Skin of body (tissue), 3 donors: ENCODE measurements at places on chromosomes 2 and 18.

DNA sequence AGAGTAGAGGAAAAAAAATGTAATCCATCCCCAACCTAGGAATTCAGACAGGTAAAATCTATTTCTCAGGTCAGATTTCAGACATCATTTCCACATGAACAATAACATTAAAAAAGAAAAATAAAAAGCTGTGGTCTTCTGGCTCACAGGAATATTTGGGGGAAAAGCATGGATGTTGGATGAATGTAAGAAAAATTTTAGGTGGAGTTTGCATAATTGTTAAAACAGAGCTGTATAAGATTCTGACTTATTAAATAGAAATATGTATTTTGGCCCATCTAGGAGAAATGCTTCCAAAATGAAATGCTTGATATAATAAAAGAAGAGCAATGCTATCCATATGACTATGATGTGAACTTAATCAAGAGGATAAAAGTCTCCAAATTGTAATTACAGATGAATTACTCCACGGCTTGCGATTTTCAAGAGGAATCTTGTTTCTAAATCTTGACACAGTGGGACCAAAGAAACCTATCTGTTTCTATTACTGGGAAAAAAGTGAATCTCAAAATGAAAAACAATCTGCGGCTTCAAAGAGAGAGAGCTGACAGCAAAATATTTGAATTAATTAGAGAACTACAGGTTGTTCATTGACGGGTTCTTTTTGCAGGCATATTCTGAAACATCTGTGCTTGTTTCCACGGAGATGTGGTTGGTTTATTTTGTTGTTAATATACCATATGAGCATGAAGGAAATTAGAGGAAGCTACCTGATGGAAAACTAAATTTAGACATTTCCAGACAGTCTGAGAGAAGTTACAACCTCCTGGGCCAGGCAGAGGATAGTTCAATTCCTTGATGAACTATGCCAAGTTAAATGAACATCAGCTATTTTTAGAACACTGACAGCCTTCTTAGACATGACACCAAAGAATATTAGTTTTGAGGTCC, 468.7 kb downstream of the PID1 start:
- no peak for DNase-seq

- DNase-seq, result peak; percentile 39
Measured at GRCh38 chr2:68121873-68122679, 35.6 kb upstream of the PNO1 start.

DNA sequence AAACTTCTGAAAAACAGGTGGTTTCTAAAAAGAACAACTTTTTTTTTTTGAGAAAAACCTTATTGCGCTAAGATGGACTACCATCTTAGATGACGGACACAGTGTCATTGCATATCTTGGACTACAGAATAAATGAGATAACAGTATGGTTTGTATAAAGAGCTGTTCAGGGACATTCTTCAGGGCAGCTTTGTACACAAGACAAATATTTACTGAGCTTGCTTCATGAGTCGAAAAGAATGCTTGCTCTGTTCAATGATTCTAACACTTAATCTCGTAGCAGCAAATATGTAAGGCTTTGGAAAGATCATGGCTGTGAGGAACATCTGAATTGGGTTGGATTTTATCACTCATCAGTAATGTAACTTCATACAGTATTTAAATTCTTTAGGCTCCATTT, 282.5 kb upstream of the CWC22 start:
- no peak for DNase-seq

GRCh38 chr2:241985986-241986329, 116.4 kb downstream of the RTP5 start:
- DNase-seq, result no peak

DNA sequence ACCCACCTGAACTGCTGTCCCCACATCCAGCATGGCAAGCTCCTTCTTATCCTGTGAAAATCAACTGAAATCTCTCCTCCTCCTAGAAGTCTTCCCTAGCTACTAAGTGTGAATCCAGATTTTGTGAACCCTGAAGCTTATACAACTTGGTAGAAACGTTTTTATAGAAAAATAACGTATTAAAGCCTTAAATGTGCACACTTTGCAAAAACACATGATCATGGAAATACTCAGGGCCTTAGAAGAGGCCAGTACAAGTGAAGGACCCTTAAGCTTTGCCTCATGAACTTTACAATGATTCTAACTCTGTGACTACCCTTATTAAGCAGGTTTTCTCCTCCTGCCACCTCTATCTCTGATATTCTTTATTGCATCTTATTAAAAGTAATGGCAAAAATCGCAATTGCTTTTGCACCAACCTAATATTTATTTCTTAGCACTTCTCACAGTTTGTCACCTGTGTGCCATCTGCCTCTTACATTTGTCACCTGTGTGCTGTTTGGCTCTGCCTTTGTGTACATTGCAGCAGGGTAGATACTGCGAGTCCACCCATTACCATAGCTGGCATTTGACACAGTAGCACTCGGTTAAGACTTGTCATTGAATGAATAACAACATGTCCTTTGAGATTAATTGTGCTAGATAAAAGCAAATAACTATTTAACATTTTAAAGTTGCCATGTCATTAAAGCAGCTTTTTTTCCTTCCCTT, 42.2 kb downstream of the FRZB start:
- DNase-seq, result no peak

- no peak for DNase-seq
Measured at GRCh38 chr2:45925026-45925425, 273.6 kb downstream of the PRKCE start.

DNA sequence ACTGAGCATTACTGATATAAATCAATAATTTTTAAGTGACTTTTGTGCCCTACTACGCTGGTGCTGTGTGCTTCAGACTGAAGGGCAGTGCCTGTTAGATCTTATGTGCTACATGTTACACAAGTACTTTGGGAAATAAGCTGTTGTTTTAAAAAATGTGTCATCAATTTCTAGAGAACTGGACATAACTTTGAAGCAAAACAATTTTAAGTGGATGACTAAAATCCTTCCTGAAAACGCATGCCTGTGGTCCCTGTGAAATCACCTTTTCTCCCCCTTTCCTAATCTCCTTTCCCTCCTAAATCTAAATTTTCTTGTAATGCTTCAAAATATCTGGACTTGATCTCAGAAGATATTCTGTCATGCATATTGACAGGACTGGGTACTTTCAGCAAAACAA, 7.1 kb upstream of the IL1RL1 start:
- no peak for DNase-seq

- DNase-seq, result no peak
Measured at GRCh38 chr2:74099271-74099670, 48.4 kb downstream of the BOLA3 start.

- peak; percentile 19 for DNase-seq
Measured at GRCh38 chr18:58447402-58448095, 181.3 kb downstream of the ALPK2 start.

GRCh38 chr2:219967247-219968245, 340.1 kb downstream of the SLC4A3 start:
- DNase-seq, result peak; percentile 37

GRCh38 chr18:77077401-77077800, 55.2 kb downstream of the MBP start:
- no peak for DNase-seq

- no peak for DNase-seq
Measured at GRCh38 chr2:109058191-109058632, 69.2 kb upstream of the EDAR start.

GRCh38 chr2:140650825-140651224, 1480.0 kb downstream of the LRP1B start:
- no peak for DNase-seq

DNA sequence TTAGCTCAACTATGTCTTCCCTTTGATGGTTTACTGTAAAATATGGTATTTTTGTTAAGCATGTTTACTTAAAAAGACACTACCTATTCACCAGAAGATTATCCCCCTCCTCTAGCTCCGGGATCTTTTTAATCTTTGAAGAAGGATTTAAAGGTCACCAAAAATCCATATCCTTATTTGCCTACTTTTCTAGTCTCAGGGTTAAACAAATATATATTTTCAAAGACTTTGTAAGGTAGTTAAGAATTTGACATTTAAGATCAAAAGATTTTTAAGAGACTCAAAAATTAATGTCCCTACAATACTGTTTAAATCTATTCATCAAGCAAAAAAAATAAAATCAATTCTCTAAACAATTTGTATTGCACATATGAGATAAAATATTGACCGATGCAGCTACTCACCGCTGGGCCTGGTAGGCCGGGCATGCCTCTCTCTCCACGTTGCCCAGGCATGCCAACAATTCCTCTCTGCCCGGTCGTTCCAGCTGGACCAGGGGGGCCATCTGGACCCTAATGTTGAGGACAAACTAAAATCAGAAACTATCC, 76.1 kb downstream of the COL3A1 start:
- DNase-seq, result no peak

DNA sequence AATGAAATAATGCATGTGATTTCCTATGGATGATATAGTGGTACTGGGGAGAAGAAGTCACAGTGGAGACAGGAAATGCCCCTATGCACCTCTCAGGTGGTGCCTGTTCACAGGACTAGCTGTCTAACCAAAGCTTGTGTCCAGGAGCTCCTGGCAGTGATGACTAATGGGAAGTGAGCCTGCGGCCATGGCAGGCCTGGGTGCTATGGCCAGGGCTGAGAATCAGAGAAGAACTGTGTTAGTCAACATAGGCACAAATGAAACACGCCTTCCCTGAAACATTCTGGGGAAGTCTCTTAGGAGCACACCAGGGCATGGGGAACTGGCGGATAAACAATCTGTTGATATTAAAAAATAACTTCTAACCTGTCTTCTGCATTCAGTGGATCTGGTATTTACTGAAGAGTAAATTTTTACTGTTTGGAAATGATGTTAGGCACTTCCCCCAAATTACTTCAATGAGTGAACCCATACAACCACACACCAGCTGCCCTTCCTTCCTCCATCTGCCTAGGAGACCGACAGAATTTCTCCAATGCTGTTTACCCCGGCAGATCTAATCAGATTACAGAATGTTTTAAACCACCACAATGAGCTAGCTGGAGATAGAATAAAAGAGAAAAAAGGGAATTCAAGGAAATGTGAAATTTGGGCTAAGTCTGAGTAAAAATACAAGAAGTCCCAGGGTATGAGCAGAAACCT, 67.4 kb downstream of the MEP1B start:
- DNase-seq, result no peak

GRCh38 chr2:165584126-165584654, 114.7 kb downstream of the CSRNP3 start:
- DNase-seq, result no peak

DNA sequence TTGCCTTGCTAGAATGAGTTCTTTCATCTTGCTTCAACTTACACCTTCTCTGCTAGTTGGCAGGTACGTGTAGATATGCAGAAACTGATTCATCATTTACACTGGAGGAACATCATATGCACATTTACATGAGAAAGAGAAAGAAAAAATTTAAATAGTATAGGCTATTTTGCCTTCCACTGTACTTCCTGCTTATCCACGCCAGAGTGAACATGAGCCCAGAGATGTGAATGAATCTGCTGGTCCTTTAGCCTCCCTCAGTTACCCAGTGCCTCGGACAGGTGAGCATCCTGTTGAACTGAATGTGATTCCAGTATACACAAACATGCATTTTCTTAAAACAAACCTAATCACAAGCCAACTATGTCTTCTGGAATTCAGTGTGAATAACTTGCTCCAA, 83.6 kb downstream of the SESTD1 start:
- DNase-seq, result no peak
